ENCODE measurements at places on chromosomes 13 and 19.

GRCh38 chr19:16829010-16829821, at the start of gene SIN3B:
TSS of gene SIN3B (plus strand) at chr19:16829398. CDS start at chr19:16829421, 23 bp downstream.
- DNase-seq: peak; percentile 72

DNA sequence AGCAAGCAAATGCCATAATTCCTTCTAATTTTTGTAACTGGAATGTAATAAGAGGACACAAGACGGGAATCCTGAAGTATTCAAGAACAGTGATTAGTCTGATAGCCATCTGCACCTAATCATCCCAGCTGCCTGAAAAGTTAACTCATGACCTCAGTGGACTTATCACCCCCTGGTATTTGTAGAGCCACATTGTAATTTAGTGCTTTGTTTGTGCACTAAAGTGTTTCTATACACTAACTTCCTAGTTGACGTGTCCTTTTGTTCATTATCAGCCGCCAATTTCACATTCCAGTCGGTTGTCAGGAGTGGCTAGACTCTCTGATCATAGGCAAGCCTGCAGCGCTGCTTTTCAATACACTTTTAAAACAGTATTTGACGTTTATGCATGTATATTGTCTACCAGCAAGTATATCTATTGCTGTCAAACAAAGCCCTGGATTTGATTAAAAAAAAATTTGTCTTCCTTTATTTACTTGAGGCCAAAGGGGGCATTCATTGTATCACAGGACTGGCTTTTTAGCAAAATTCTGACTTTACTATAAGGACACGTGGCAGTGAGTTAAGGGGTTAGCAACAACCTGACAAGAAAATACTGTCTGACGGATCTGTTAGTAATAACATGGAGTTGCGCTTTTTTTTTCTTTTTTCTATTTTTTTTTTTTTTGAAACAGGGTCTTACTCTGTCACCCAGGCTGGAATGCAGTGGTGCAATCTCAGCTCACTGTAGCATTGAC, 10.4 kb upstream of the SOX21 start:
- no peak for DNase-seq

DNA sequence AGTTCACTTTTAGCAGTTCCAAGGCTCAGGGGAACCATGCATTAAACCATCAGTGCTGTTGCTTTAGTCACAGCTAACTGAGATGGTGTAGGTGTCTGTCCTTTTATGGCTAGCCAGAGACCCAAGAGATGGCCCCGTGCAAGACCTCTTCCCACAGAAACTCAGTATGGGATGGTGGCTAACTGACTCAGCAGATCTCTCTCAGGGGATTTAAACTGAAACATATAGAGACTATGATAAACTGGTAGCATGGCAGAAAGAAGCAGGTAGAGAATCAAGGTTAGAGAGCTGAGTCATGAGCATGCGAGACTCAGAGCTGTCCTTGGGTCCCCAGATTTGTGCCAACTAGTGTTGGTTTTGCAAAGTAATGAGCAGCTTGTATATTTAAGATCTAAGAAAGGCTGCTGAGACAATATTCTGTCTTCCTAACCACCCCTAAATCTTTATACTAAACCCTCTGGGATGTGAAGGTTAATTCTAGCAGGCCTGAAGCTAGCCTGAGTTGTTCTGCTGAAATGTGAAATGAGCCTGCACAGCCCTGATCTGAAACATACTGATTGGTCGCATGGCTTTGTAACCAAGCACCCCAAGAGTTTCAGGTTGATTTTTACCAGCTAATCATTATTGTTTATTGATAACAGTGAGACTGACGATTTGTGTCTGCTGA, 6.5 kb upstream of the SCEL start:
- no peak for DNase-seq

GRCh38 chr13:65964672-65965071, 1265.5 kb downstream of the PCDH9 start:
- no peak for DNase-seq

DNA sequence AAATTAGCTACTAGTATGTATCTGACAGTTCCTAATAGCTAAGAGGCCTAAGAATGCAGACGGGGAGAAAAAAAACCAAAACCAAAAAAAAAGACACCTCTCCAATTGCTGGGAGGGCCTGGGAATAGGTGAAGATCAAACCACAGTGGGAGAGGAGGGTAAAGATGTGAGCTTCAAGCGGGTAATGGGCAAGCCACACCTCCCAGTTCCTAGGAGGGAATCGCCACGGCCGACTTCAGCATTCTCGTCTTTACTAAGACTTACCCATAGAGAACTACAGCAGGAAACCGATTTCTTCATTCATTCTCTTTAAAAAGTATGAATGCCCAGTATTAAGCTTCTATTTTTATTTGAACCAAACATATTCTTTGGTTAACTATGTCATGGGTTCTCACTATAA, 5.6 kb upstream of the EEF1AKMT1 start:
- DNase-seq: no peak

GRCh38 chr13:74153316-74153715, 19.1 kb upstream of the KLF12 start:
- DNase-seq: no peak

- peak; percentile 58 for DNase-seq
Measured at GRCh38 chr13:32019612-32020233, 11.9 kb upstream of the FRY start.

- DNase-seq: no peak
Measured at GRCh38 chr13:107277911-107278310, 710.0 kb upstream of the ARGLU1 start.

GRCh38 chr19:41192574-41193429, at the start of gene CYP2S1:
TSS of gene CYP2S1 (plus strand) at chr19:41193219. CDS start at chr19:41193265, 46 bp downstream.
- no peak for DNase-seq

GRCh38 chr13:79190932-79191331, 215.1 kb downstream of the RBM26 start:
- DNase-seq: no peak

DNA sequence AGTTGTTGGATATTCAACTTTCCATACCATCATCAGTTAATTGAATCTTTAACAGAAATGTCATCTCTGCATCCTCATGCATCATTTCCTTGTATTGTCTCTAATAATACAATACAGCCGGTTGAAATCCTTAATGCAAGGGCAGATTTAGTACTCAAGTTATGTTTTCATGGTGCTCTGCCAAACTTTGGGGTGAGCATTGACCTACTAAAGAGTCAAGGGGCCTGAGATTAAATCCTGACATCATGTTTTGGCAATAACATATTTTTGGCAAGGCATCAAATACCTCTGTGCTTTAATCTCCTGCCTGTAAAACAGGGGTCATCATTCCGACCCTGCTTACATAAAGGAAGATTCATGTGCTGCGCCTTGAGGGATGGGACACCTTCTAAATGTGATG, 42.7 kb upstream of the ABCC4 start:
- no peak for DNase-seq

DNA sequence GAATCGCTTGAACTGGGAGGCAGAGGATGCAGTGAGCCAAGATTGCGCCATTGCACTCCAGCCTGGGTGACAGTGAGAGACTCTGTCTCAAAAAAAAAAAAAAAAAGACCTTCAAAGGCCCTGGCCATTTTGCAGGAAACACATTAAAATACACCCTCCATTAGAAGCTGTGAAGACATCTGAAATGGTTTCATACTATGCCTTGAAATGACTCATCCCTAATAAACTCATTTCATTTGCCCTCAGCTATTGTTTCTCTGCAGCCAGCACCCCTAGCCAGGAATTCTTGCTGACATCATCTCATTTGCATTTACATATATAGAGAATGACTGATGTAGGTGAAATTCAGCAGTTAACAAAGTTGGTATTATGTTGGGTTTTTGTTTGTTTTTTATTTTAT, 8.7 kb downstream of the EML2 start:
- no peak for DNase-seq

DNA sequence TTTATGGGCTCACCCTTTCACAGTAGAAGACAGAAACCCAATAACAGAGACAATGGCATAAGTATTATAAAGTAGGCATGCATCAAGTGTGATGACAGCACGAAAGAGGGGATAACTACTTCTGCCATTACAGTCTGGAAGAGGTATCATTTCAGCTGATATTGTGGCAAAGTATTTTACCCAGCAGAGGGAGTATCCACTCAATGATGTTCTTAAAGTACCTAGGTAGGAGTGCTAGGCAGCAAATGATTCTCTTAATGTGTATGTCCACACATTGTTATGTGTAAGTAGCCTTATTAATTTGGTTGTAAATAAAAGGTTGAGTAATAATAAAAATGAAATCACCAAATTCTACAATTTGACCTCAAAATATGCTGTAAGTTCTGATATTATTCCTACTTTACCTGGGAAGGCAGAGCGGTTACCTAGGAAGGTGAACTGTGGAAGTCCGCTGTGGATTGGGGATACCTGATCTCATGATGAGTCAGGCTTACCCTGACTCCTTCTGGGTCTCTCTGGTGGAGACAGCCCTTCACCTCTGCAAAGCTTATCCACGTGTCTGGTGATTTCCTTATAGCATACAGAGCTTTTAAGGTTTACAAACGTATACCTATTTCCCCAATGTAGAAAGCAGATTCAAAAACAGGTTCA, 4.1 kb upstream of the UBAC2 start:
- DNase-seq: peak; percentile 33

DNA sequence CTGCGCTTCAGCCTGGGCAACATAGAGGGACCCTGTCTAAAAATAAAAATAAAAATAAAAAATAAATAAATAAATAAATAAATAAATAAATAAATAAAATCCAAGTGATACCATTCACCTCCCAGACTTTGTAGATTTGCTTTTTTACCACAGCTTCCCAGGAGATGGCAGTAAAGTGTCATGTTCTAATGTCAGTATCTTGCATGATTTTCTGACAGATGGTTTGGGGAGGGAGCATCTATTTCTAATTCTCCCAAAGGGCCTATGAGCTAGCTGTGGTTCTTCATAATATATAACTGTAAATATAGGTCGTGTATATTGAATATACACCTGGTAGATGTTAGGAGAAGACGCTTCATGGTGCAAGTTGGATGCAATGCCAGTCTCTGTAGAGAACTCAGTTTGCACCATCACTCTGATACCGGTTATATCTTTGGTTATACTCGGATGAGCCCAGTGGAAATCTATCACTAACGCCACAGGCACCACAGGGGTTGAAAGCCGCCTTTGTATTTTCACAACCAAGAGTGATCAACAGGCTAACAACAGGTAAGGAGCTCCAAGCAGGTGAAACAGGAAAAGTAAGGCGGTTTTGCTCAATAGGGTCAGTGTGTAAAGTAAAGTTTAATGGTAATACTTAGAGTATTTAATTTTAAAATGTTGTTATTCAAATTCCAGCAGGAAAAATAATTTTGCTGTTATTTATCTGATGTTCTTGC, 13.9 kb downstream of the APLP1 start:
- peak; percentile 71 for DNase-seq

GRCh38 chr13:42794577-42795275, 13.3 kb downstream of the FAM216B start:
- DNase-seq: no peak

DNA sequence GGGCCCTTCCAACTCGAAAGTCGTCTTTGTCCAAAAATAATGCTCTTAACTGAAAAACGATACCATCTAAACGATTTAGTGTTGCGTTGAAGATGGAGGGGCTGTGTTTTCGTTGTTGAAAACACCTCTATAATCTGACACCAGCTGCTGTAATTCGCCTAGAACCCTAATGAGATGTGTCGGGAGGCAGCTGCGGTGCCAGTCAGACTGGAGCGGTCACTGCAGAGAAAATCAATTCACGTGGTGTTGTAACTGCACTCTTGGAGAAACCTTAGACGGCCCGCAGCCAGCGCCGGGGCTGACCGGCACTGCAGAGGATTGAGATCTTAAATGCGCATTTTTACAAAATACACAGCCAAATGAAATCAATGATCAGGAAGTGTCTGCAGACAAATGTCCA, 339.1 kb downstream of the ZNF536 start:
- no peak for DNase-seq

DNA sequence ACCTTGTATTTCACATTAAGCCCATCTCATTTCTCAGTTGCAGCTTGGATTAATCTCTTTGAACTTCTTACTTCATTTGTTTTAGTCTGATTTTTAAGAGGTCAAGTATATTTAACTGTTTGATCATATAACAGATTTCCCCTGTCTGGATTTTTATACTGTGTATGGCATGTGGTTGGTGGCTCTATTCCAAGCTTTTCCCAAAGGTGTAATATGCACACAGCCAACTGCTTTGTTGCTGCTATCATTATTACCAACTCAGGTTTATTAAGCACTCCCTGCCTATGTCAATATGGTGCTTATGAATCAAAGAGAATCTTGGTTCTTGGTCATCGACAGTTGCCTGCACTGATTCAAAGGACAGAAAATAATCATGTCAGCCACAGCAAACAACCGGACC, 92.6 kb downstream of the RAP2A start:
- no peak for DNase-seq

DNA sequence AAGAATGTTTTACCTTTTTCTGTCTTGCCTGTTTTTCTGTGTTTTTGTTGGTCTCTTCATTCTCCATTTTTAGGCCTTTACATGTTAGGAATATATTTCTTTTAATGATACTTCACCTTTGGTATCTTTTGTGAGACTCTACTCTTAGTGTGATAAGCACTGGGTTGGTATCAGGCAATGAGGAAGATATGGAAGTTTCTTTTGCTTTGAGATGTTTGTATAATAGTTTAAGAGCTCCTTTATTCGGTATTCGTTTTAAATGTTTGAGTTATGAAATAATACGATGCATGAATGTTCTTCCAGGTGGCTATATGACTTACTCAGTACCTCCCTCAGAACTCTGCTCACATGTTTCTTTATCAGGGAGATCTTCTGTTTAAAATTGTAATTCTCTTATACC, 144.8 kb downstream of the PDS5B start:
- no peak for DNase-seq

DNA sequence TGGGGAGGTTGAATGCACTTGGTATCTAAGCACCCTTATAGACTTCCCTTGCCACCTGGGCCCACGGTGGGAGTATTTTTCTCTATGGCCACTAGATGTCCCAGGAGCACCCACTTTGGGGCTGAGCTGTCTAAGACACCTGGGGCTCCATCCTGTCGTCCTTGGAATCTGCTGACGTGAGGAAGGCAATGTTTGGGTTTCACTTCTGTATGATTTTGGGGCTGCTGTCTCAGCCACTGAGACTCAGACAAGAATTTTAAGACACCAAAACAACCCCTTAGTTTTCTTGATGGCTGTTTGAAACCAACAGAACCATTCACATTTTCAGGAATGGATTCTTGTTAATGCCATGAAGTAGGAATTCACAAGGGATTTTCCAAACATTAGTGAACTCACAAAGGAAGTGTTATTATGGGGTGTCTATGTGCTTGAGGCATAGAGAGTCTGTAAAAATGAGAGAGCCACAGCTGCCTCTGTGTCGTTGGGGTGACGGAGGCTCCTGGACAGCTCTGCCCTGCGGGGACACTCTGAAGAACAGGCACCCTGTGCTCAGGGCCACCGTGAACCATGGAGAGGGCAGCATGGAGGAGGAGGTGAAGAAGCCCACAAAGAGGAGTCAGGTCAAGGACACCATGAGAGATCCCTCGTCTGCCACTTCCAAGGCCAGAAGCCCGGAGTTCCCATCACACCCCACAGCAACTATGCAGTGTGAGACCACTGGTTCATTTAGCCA, 106.8 kb upstream of the SPATA13 start:
- DNase-seq: peak; percentile 20

- DNase-seq: no peak
Measured at GRCh38 chr19:11942008-11942842, 17.3 kb downstream of the ZNF700 start.

- DNase-seq: no peak
Measured at GRCh38 chr13:36921631-36922301, 1.7 kb upstream of the SMAD9 start.

- no peak for DNase-seq
Measured at GRCh38 chr13:43487461-43487860, 299.3 kb downstream of the ENOX1 start.

- no peak for DNase-seq
Measured at GRCh38 chr19:28103921-28104320, 1109.0 kb downstream of the UQCRFS1 start.
